ENCODE measurements at places on chromosomes 11 and 22.
A peak's percentile ranks its signal among the peaks of the same experiment; 100 is the strongest.

GRCh38 chr11:61362542-61362875, 335 bp downstream of the TMEM138 start:
- DNase-seq: peak; percentile 43

GRCh38 chr22:45882881-45883810, 93.8 kb downstream of the WNT7B start:
- no peak for DNase-seq

GRCh38 chr11:70176940-70177689, 26.0 kb upstream of the FADD start:
- no peak for DNase-seq

DNA sequence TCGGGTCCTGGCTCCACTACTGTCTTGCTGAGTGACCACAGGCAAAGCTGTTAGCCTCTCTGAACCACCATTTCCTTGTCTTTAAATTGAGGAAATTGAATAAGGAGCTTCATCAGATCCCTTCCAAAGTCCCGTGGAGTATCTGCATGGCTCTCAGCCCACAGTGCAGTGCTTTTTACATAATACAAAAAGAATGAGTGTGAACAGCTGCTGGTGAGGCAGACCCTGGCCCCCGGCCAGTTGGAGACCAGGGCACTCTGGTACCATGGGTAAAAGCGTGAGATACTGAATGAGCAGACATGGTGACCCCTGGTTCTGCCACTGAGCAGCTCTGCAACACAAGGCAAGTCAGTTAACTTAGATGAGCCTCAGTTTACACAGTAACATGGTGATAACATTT, 86.8 kb downstream of the GALNT18 start:
- peak; percentile 69 for DNase-seq

DNA sequence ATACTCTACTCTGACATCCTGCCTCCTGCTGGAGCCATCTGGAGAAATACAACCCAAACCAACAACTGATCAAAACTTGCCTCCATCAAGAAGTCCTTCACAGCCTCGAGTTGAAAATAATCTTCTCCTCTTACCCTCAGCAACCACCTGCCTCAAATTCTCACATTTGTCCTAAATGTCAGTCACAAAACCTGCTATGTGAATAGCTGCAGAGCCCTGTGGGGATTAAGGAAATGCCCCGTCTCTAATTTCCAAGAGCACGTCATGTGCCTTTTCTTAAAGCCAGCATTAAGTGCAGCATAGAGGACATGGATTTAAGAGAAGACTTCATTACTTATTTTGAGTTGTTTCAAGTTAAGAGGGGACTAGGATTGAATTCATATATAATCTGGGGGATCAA, 105.9 kb downstream of the TRPC6 start:
- no peak for DNase-seq

DNA sequence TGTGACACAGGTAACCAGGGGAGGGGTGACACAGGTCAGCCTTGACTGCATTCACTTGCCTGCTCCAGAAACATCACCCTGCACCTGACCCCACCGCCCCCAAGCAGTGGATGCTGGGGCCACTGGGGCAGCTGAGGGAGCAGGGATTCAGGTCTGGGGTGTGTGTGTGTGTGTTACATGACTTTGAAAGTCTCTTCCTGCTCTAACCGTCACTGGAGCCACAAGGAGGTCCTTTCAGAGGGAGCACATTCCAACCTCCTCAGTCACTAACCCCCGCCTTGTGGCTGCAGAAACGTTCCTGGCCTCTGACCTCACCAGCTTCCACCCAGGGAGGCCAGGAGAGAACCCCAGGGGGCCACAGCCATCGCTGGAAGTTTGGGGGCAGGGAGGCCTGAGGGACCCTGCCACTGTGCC, 2.9 kb upstream of the FOSL1 start:
- no peak for DNase-seq

- DNase-seq: peak; percentile 96
These were observed 354.7 kb downstream of the LARGE1 start for GRCh38 chr22:33565580-33565995.

DNA sequence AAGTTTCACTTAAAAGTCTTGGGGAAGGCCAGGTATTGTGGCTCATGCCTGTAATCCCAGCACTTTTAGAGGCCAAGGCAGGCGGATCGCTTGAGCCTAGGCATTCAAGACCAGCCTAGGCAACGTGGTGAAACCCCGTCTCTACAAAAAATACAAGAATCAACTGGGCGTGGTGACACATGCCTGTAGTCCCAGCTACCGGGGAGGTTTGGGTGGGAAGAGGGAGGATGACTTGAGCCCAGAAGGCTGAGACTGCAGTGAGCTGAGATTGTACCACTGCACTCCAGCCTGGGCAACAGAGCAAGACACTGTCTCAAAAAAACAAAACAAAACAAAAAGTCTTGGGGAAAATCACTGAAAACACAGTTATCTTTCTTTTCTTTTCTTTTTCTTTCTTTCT, 15.4 kb upstream of the XBP1 start:
- DNase-seq: no peak

GRCh38 chr11:109745996-109746625, 324.1 kb downstream of the C11orf87 start:
- no peak for DNase-seq

DNA sequence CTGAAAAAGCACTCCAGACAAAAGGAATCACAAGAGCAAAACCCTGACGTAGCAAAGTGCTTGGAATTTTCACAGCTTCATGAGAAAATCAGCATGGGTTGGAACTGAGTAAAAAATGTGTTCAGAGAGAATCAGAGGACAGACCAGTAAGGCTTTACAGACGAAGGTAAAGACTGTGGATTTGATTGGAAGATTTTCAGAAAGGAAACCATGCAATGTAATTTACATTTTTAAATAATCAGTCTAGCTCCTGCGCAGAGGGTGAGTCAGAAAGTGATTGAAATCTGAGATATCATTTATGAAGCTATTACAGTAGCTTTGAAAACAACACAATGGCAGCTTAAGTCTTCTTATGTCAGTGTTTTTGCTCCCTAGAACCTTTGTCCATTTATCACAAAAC, 1122.3 kb downstream of the LRRC4C start:
- no peak for DNase-seq

GRCh38 chr22:48315439-48316256, 1512.0 kb downstream of the BRD1 start:
- DNase-seq: no peak

DNA sequence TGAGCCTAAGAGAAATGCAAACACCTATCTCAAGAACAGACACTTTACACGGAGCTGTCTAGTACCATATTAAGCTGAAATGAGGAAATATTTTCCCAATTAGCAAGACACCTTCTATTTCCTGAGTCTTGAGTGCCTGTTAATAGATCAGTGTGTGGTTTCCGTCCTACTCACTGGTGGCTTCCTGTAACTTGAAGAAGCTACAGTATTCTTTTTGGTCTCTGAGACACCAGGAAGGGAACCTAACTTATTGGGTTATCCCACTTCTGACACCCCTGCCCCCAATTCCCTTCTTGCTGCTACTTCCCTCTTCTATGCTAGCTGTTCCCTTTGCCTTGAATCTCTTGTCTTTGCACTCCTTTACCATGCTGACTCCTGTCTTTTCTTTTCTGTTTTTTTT, 92.7 kb downstream of the FDX1 start:
- DNase-seq: no peak

GRCh38 chr11:77547863-77548551, 41.7 kb upstream of the AQP11 start:
- DNase-seq: peak; percentile 62

- no peak for DNase-seq
These were observed 35.9 kb downstream of the SHISAL1 start for GRCh38 chr22:44276706-44277356.

GRCh38 chr11:13012056-13012661, 3.0 kb downstream of the RASSF10 start:
- no peak for DNase-seq

GRCh38 chr11:118200901-118201680, 23.7 kb downstream of the JAML start:
- no peak for DNase-seq

GRCh38 chr11:77548552-77549445, 41.0 kb upstream of the AQP11 start:
- DNase-seq: no peak

DNA sequence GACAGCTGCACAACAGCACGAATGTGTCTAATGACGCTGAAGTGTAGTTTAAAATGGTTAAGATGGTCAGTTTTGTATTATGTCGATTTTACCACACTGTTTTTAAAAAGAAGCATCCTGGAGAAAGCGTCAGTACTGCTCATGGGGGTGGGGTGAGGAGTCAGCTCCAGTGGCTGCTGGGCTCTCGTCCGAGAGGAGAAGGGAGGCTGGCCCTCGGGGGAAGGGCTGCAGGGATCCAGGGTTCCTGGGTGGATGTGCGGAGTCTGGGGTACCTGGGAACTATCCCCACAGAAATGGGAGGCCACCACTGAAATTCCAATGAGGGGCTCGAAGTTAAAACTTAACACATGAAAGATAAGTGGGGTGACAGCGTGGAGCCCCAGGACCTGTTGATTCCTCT, 11.9 kb downstream of the C11orf21 start:
- DNase-seq: no peak

DNA sequence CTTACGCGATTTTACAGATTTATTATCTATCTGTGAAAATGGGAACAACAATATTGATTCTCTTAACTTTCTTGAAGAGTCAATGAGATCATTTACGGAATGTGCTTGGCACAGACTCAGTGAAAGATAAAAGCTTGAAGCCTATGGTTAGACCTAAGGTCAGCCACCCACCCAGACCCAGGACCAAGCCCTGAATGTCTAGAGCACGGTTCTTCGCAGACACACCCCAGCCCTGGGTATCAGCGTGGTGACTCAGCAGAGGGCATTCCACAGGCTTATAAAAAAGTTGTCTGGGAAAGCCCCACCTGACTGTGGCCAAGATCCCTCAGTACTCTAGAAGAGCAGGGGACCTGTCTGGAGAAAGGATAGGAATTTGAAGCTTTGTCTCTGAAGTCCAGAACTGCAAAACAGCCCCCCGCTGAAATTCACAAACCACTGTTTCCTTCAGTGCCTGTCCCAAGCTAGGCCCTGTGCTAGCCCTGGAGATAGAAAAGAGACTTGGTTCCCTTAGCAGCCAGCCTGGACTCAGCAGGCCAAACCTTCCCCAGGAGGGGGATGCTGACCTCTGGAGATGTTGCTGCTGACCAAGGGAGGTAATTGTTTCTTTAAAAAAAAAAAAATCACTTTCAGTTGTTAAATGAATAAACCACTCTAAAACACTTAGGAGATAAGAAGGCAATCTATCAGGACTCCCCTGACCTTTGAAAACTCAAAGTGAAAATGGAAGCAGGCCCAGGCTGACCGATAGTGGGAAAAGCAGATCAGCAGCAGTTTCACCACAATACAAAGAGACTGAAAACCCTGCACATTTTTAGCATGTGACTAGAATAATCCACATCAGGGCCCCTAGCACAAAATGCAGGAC, 114.0 kb downstream of the ABTB2 start:
- DNase-seq: no peak

DNA sequence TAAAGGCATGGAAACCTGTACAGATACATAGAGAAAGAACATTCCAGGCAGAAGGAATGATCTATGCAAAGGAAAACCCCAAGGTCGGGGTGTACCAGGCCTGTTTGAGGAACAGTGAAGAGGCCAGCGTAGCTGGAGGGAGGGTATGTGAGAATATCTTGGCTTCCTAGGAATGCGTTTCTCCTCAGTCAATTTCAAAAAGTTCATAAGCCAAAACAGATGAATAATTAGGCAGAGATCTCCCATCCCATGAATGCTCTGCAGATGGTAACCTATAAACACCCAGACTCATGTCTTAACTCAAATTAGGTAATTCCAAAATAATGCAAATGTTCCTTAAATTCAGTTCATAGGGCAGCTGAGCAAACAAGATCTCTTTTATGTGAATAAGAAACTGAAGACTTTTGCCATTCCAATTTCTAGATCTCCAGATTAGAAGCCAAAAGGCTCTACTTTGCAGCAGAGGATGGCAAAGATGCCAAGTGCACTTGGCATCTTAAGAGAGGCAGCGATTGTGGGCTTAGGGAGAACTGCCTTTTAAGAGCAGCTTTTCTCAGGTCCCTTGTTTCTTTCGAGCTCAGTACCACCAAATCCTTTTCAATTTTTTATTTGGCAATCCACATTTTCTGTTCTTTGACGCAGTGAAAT, 13.2 kb downstream of the FAM118B start:
- DNase-seq: no peak

DNA sequence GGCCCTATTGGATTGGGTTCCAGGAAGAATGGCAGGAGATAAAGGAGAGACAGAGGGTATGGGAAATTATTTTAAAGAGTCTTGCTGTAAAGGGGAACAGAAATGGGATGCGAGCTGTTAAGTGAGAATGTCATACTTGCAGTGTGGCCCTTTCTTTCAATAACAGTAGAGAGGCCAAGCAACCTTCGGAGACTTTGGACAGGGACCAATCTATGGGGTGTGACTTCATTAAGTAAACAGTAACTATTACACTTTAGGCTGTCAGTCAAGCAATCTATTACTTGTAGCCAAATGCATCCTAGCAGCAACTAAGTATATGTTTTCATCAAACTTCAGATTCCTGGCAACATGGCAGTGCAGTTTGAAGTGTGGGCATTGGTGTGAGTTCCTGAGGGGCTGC, 376.2 kb upstream of the LARGE1 start:
- DNase-seq: no peak

DNA sequence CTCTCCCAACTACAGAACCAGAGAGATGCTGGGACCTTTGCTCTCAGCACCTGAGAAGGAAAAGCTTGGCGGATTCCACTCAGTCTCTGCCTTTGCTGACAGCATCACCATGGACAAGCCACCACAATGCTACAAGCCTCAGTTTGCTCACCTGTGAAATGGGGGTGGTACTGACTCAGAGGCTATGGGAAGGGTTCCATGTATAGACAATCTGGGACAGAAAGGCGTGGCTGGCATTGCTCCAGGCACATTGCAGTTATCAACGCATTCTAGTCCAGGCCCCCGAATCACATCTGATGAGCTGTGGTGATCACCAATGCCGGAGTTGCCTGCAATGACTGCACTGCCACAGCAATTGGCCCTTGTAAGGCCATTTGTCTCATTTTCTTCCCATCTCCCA, 72.6 kb downstream of the ISX start:
- DNase-seq: no peak

DNA sequence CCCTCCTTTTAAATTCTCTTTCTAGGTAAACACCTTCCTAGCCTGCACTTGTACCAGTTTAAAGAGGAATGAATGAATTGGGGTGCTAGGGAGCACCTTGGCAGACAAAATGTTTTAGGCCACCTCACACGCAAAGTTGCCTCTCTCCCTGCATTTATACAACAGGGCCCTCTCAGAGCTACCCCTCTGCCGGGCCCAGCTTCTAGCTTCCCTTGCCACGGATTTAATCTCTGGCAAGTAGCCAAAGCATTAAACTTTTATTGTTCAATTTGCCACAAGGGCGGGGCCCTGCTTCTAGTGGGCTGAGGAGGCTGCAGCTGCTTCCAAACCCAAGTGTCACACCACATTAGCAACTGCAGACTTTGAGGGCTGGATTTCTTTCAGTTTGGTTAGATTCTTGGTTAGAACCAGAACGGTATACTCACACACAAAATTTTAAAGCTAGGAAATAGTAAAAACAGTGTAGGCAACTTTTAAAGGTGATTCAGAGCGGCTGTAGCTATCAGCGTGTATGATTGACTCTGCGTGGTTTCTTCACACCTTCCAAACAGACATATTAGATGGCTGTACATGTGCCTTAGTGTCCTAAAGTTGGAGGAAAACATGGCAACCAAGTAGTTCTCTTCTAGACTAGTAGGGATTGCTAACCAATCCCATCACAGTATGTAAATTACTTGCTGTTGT, 6.5 kb downstream of the KREMEN1 start:
- peak; percentile 91 for DNase-seq

All from NCI-H345 (cell line).